Colonic mucosa (tissue), 4 donors: ENCODE measurements at places on chromosomes 11 and 22. TPM values are rescaled to one million over a fixed set of nuclear protein-coding genes. Genes with fewer than 3 reads are reported as not detected.

KRTAP5-11 gene
- not detected for total RNA-seq

DNA sequence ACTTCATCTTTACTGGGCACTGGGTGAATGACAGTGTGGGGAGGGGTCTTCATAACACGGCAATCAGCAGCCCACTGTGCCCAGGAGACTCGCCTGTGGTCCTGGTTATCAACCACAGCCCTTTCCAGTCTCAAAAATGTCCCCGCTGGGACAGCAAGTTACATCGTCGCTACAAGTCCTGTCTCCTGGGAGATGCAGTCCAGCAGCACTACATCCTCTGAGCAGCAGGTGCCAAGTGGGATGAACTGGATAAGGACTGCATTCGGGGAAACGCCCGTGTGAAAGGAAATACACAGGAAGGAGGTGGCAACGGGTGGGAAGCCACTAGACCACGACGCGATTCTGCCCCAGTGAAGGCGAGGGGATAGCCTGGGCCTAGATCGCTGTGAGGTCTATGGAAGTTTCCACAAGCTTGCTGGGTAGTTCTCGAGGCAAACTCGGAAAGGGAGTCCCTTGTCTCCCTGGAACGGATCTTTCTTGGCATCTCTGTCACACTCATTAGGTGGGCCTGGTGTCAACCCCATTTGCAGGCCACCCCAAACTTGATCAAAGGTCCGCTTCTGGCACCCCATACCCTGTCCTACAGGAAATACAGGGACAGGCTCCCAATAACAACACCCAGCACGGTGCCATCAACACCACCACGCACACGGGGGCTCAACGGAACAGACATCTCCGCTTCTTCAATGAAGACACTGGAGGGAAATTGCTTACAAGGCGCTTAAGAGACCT lies 4.4 kb downstream of the ASCL2 start:
- peaks cover 23% of the 10 kb centered on the region for H3K27me3 ChIP-seq
- H3K36me3 ChIP-seq, result no peaks in the 10 kb centered on the region
- no peaks in the 10 kb centered on the region for H3K4me1 ChIP-seq
- DNase-seq, result peak; percentile 16

DNA sequence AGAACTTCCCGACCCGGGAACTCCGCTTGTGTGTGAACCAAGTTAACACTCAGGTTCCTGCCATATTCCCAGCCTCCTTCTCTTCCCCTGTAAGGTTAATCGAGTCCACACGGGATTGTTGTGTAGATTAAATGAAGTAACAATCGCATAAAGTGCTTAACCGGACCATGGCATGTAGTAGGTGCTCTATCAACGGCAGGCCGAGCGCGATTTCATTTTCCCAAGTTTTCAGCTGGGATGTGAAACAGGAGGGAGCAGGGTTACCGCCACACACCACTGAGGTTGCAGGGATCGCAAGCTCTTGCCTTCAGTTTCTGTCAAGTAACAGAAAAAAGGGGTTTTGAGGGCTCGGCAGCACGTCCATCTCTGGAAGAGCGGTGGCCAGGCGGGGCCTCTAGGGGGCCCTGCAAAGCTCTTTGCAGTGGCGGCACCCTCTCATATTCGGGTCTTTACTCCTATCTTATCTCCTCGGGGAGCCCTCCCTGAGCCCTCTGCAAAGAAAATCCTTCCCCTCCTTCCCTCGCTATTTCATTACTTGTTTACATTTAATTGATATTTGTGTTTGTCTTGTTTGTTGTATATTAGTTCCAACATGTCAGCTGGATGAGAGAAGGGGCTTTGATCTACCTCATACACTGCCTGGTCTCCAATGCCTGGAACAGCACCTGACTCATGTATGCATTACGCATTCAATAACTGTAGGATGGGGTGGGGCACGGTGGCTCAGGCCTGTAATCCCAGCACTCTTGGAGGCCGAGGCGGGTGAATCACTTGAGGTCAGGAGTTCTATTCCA lies 816 bp upstream of the PLEKHA7 start:
- peak; percentile 69 for DNase-seq
- peak overlapping the region; percentile 79 for H3K4me3 ChIP-seq
- H3K27ac ChIP-seq, result peak overlapping the region; percentile 72
- H3K27me3 ChIP-seq, result no peaks in the 10 kb centered on the region

DNA sequence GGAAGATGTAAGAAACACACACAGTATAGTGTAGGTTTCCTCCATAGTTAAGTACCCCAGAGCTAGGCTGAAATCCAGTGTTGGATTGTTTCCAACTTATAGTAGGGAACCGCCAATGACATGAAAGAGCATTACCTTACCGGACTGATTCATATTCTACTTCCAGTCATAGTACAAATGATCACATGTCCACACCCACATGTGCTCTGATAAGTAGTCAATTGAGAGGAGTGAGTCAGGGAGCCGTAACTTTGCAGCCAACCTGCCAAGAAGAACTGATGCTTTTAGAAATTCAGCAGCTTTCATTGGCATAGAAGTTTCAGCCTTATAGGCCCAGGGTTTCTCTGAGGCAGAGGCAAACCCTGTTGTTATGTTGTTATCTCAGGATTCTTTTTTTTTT lies 240.6 kb downstream of the ETS1 start:
- H3K4me1 ChIP-seq, result no peaks in the 10 kb centered on the region
- no peak for DNase-seq
- H3K27ac ChIP-seq, result no peak overlapping the region
- no peak overlapping the region for H3K4me3 ChIP-seq

- H3K27ac ChIP-seq, result no peak overlapping the region
- DNase-seq, result no peak
These were observed 77.6 kb upstream of the RTL6 start for GRCh38 chr22:44575381-44576268.

CDC42BPG gene
- total RNA-seq, result 41.6 TPM

GRCh38 chr22:38230108-38230825 lies 28.5 kb downstream of the MAFF start:
- H3K4me1 ChIP-seq, result peaks cover 18% of the 10 kb centered on the region
- H3K27ac ChIP-seq, result peak overlapping the region; percentile 50
- DNase-seq, result peak; percentile 85
- H3K27me3 ChIP-seq, result no peaks in the 10 kb centered on the region

- no peak overlapping the region for H3K4me3 ChIP-seq
- H3K27me3 ChIP-seq, result peaks cover 32% of the 10 kb centered on the region
- no peak overlapping the region for H3K27ac ChIP-seq
- H3K4me1 ChIP-seq, result no peaks in the 10 kb centered on the region
- no peak for DNase-seq
These were observed 1.3 kb upstream of the DKK3 start for GRCh38 chr11:12009617-12010321.

- no peak for DNase-seq
- no peaks in the 10 kb centered on the region for H3K27me3 ChIP-seq
- H3K4me3 ChIP-seq, result no peak overlapping the region
- H3K27ac ChIP-seq, result no peak overlapping the region
- H3K36me3 ChIP-seq, result no peaks in the 10 kb centered on the region
These were observed 126.7 kb downstream of the CTTN start for GRCh38 chr11:70525006-70525405.

- H3K27ac ChIP-seq, result no peak overlapping the region
- no peaks in the 10 kb centered on the region for H3K36me3 ChIP-seq
- H3K27me3 ChIP-seq, result no peaks in the 10 kb centered on the region
- DNase-seq, result no peak
- H3K4me3 ChIP-seq, result no peak overlapping the region
These were observed 18.9 kb downstream of the BCR start for GRCh38 chr22:23199159-23199558.

DNA sequence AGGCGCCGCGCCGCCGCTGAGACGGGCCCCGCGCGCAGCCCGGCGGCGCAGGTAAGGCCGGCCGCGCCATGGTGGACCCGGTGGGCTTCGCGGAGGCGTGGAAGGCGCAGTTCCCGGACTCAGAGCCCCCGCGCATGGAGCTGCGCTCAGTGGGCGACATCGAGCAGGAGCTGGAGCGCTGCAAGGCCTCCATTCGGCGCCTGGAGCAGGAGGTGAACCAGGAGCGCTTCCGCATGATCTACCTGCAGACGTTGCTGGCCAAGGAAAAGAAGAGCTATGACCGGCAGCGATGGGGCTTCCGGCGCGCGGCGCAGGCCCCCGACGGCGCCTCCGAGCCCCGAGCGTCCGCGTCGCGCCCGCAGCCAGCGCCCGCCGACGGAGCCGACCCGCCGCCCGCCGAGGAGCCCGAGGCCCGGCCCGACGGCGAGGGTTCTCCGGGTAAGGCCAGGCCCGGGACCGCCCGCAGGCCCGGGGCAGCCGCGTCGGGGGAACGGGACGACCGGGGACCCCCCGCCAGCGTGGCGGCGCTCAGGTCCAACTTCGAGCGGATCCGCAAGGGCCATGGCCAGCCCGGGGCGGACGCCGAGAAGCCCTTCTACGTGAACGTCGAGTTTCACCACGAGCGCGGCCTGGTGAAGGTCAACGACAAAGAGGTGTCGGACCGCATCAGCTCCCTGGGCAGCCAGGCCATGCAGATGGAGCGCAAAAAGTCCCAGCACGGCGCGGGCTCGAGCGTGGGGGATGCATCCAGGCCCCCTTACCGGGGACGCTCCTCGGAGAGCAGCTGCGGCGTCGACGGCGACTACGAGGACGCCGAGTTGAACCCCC lies 798 bp downstream of the BCR start:
- H3K27ac ChIP-seq, result no peak overlapping the region
- H3K4me3 ChIP-seq, result peak overlapping the region; percentile 64
- DNase-seq, result no peak
- peaks cover 23% of the 10 kb centered on the region for H3K4me1 ChIP-seq

- DNase-seq, result no peak
- no peak overlapping the region for H3K4me3 ChIP-seq
- H3K36me3 ChIP-seq, result no peaks in the 10 kb centered on the region
- no peaks in the 10 kb centered on the region for H3K27me3 ChIP-seq
These were observed 14.2 kb downstream of the E2F8 start for GRCh38 chr11:19226378-19227195.

- peaks cover 3% of the 10 kb centered on the region for H3K36me3 ChIP-seq
- H3K4me1 ChIP-seq, result peaks cover 10% of the 10 kb centered on the region
- no peak for DNase-seq
- H3K27ac ChIP-seq, result no peak overlapping the region
- no peak overlapping the region for H3K4me3 ChIP-seq
These were observed 4.1 kb upstream of the TSSC4 start for GRCh38 chr11:2396471-2396870.

SHISAL1 gene
- total RNA-seq, result 6.6 TPM

DNA sequence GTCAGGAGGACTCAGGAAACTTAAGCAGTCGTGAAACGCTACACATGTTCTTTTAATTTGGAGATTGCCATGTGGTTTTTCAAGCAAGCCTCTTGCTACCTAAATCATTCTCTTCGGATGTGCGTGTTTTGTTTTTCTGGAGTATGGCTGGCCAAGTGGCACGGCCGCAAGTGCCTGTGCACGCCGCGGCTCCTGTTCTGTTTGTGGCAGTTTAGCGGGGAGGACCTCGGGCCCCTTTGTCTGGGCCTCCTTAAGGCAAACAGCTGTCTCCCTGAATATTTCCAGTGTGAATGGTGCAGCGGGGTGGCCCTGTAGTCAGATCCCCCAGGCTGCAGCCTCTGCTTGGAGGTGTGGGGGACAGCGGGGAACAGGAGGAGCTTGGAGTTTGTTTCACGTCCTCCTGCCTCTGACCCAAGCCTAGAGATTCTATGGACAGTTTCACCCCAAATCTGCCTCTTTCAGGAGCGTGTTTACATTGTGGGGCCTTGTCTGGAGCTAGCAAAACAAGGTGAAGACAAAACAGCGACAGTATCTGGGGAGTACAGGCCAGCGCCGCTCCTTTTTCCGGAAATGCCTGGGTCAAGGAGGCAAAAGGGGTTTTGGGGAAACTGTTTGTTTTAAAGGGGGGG lies 1.3 kb downstream of the LRP5 start:
- peak overlapping the region; percentile 67 for H3K4me3 ChIP-seq
- H3K27me3 ChIP-seq, result no peaks in the 10 kb centered on the region
- no peak for DNase-seq
- H3K36me3 ChIP-seq, result no peaks in the 10 kb centered on the region
- peaks cover 21% of the 10 kb centered on the region for H3K4me1 ChIP-seq

TIGD3 gene
- 0.48 TPM for total RNA-seq

GRCh38 chr11:17906436-17906835 lies 106.4 kb downstream of the SERGEF start:
- DNase-seq, result no peak
- no peak overlapping the region for H3K27ac ChIP-seq
- no peaks in the 10 kb centered on the region for H3K4me1 ChIP-seq
- no peak overlapping the region for H3K4me3 ChIP-seq

GRCh38 chr22:45330548-45330947 lies 20.8 kb downstream of the FAM118A start:
- no peak overlapping the region for H3K27ac ChIP-seq
- DNase-seq, result no peak
- H3K27me3 ChIP-seq, result no peaks in the 10 kb centered on the region

OR8A1 gene
- total RNA-seq, result not detected

- no peaks in the 10 kb centered on the region for H3K4me1 ChIP-seq
- H3K4me3 ChIP-seq, result no peak overlapping the region
- H3K27me3 ChIP-seq, result no peaks in the 10 kb centered on the region
- H3K27ac ChIP-seq, result no peak overlapping the region
These were observed 193.4 kb upstream of the BLID start for GRCh38 chr11:122309262-122309925.

- H3K36me3 ChIP-seq, result peaks cover 34% of the 10 kb centered on the region
- H3K4me3 ChIP-seq, result no peak overlapping the region
- H3K27ac ChIP-seq, result no peak overlapping the region
- H3K4me1 ChIP-seq, result no peaks in the 10 kb centered on the region
- no peak for DNase-seq
These were observed 14.7 kb upstream of the CHRNA10 start for GRCh38 chr11:3685923-3686322.

- no peaks in the 10 kb centered on the region for H3K36me3 ChIP-seq
- DNase-seq, result no peak
- H3K27me3 ChIP-seq, result no peaks in the 10 kb centered on the region
- no peak overlapping the region for H3K4me3 ChIP-seq
- H3K27ac ChIP-seq, result no peak overlapping the region
These were observed 24.9 kb upstream of the NNMT start for GRCh38 chr11:114271316-114271715.
